ENCODE measurements at places on chromosomes 2 and 18.

GRCh38 chr2:240377366-240377765 is 58.1 kb upstream of the GPC1 start:
- no peak for DNase-seq

DNA sequence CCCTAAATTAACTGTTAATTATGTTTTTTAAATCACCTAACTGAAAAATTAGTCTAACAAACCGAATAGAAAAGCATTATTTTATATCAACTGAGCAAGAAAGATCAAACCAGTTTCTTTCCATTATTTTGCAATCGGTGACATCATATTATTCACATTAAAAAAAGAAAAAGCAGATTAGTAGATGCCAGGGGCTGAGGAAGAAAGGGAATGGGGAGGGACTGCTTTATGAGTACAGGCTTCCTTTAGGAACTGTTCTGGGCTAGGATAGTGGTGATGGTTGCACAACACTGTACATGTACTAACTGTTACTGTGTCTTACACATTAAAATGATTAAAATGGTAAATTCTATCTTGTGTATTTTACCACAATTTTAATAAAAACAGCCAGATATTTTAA is 59.3 kb downstream of the COBLL1 start:
- no peak for DNase-seq

DNA sequence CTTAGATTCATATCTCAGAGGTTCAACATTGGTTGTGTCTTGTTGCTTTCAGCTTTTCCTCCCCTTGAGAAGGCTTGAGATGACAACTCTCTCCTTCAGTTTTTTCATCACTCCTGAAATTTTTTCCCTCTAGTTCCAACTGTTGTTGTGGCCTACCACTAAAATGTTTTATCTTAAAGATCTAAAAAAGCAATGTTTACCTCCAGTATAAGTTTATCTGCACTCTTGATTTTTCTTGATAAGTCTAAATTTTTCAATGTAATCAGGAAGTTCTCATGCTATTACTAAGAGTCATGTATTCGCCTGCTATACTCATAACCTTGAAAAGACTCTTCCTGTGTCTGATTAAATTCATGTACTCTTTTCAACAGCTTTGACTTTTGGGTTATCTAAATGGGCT is 366.3 kb upstream of the TFPI start:
- DNase-seq = no peak

GRCh38 chr18:58041633-58042032 is 2.4 kb upstream of the NEDD4L start:
- no peak for DNase-seq

DNA sequence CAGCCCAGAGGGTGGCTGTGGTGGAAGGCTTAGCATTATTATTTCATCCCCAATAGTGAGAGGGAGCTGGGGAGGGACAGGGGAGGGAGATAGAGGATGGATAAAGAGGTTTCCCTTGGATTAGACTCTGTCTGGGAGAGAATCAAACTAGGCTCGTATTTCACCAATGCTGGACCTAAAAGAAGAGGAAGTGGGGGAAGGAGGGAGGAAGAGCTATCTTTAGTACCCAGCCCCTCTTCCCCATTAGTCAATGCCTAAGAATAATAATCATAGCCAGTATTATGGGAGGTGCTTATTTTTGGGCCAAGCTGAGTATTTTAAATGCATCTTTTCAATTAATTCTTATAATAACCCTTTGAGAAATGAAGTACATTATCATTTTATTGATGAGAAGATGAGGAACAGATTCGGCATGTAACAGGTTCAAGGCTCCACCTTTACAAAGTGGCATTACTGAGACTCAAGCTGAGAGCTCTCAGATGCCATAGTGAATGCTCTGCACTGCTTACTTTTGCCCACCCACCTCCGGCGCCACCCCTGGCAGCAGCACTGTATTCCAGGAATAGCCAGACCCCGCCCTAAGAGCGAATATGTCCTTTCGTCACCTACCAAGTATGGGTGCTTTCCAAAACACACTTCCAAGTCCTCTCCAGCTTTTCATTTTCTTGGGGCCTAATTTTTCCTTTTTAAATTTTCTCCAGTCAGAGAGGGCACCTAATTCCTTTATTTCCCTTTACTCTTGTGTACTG is 21.0 kb downstream of the PAX8 start:
- no peak for DNase-seq

GRCh38 chr2:180655842-180656454 is 324.5 kb upstream of the UBE2E3 start:
- no peak for DNase-seq

DNA sequence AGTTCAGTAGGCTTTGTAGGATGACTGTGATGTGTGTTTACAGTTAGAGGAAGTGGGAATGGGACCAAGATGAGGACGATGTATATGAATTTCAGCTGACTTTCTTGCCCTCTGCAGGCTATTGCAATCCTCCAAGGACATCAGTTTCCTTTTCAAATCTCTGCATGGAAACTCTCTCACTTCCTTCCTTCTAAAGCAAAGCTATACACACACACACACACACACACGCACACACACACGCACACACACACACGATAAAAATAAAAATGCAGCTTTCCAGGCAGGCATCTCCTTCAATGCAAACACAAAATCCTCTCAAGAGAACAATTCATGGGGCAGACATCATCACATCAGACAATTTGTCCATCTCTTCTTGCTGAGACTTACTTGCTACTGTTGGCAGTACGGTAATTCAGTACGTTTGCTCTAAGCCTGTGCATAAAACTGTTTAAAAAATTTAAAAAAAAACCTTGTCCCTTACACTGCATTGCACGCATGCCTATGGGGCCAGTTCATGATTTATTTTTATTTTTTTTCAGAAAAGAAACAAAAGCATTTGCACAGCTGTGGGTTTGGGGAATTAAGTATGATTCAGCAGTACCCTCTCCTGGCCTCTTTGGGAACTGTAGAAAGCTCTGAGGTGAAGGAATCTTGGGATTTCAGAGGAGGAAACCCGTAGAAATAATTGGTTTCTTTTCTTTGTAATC is 27.1 kb upstream of the ICOS start:
- DNase-seq = no peak

- DNase-seq = no peak
Observed at GRCh38 chr2:240615820-240616547, 9.3 kb upstream of the GPR35 start.

DNA sequence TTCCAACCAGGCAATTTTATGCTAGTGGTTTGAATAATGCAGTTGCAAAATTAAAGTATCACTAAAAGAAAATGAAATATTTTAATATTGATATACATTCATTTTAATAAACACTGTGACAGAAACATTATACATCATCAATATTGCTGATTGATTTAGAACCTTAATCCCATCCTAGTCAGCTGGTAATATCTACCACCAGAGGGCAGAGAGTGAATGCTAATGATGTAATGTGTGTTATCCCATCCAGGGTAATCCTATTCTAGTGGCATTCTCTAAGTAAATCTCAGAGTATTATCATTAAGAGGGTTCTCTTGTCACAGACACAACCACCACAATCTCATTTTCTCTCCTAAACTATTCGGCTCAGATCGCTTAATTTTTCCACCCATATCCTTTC is 477.4 kb downstream of the CPS1 start:
- no peak for DNase-seq

GRCh38 chr2:43343573-43344304 is 117.3 kb upstream of the ZFP36L2 start:
- no peak for DNase-seq

DNA sequence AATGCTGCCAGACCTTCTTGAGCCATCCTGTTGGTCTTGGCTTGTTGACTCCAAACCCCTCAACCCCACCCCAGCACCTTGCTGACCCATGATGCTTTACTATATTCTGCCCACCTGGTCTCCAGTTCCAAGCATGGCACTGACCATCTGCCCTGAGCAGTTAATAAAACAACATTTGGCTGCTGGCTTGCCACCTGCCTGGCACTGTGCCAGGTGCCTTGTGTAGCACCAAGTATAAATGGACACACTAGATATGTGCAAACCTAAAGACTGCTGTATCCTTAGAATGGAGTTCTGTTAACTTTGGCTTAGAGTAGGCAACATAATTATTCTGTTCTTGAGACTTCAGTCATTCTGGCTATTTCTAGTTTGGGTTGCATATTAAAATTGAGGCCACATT is 91.4 kb downstream of the ACSL3 start:
- DNase-seq = no peak

DNA sequence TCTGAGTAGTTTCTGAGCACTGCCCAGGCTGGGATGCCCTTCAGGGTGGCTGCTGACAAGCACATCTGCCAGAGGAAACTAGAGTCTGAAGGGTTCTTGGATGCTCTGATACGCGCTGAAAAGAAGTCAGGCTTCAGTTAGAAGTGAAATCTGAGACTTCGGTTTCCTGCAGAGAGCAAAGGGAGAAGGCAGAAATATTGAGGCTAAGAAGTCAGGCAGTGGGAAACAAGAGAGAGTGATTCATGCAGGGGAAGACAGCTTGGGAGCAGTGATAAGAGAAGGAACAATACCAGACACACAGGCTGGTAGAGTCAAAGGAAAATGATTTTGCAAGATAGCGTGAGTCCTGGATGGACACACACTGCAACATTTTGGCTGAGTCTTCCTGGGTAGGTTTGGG is 51.0 kb upstream of the BOD1L2 start:
- no peak for DNase-seq

GRCh38 chr2:144011098-144011497 is 508.8 kb downstream of the ZEB2 start:
- no peak for DNase-seq

DNA sequence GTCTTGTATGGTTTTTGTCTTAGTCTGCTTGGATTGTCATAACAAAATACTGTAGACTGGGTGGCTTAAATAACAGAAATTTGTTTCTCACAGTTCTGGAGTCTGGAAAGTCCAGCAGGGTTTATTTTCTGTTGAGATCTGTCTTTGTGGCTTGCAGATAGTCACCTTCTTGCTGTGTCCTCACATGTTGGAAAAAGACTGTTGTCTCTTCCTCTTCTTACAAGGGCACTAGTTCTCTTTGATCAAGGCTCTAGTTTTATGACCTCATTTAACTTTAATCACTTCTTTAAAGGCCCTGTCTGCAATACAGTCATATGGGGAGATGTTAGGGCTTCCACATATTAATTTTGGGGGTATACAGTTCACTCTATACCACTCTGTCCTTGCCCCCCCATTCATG is 56.5 kb downstream of the NBEAL1 start:
- no peak for DNase-seq

DNA sequence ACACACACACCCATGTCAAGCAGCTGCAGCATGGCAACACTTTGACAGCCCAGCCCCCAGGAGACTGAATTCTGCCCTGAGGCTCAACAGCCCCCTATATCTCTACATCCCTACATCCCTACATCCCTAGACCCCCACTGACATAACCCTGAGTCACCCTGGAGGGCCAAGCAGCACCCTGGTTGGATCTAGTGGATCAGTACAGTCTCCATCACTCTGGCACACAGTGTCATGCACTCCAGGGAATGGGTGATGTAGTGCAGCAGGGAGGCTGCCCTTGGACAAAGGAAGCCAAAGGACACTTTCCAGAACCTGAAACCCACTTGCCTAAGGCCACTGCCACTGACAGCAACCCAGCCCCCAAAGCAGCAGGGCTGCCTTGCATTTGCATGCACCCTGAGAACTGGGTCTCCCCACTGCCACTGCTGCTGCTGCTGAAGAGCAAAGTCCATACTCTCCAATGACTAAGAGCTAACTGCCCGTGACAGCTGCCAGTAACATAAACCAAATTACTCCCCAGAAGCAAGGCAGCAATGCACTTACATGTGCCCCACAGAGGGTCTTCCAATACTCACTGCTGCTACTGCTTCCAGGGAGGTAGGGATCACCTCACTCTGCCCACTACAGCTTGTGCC is 681.6 kb upstream of the KLHL29 start:
- no peak for DNase-seq

Data from stimulated activated CD8-positive, alpha-beta memory T cell treated with anti-CD3 and anti-CD28 coated beads, Interleukin-4, amount 100 ng/mL, for 1 hour (primary cell).